Lower leg skin (tissue), 4 donors: ENCODE measurements at places on chromosomes 7 and 10. TPM values are rescaled to one million over a fixed set of nuclear protein-coding genes. Genes with fewer than 3 reads are reported as not detected.

DNA sequence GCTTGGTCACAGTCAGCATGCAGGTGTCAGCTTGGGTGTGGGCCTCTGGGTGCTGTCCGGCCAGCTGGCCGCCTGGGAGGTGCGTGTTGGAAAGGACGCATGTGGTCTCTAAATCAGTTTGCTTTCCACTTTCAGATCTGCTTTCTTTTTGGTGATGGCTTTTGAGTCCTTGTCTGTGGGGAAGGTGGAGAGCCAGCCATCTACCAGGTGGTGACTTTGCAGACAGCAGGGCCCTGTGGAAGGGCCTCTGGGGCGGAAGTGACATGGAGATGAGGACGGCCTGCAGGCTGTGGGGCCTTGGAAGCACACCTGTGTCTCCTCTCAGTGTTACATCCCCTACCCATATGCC lies 59.4 kb downstream of the WDR37 start:
- DNase-seq = no peak

COBL gene
- total RNA-seq = 40.2 TPM

GRCh38 chr7:30453921-30454320 lies 24.7 kb downstream of the NOD1 start:
- DNase-seq = no peak

GRCh38 chr10:84204122-84204521 lies 9.8 kb downstream of the CDHR1 start:
- DNase-seq = no peak

DNA sequence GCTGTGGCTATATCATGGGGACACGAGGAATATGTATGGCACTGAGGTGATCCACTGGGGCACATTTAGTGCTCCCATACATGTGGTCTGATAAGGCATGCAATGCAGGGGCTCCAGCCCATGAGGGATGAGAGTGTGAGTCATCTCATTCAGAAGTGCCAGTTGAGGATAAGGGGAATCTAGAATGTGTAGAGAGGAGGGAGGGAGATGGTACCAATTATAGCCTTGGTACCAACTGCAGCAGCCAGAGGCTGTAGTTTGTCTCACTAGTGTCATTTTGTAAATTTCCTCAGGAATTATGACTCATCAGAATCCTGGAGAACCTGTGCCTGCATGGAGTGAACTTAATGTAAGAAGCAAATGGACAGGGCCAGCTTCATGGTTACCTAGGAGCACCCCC lies 46.2 kb downstream of the LAMB4 start:
- no peak for DNase-seq
